ENCODE measurements at places on chromosomes 4 and X. TPM values are rescaled to one million over a fixed set of nuclear protein-coding genes. Genes with fewer than 3 reads are reported as not detected.

DNA sequence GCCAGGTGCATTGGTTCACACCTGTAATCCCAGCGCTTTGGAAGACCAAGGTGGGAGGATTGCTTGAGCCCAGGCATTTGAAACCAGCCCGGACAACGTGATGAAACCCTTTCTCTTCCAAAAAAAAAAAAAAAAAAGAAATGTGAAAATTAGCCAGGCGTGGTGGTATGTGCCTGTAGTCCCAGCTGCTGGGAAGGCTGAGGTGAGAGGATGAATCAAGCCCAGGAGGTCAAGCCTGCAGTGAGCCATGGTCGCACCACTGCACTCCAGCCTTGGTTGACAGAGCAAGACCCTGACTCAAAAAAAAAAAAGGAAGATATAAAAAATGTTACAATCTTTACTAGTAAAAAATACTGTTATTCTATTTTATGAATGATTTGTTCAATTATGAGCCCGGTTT is 5.9 kb downstream of the FAM199X start:
- no peak for DNase-seq

GRCh38 chr4:78396613-78397291 is 154.8 kb upstream of the ANXA3 start:
- DNase-seq, result no peak

DNA sequence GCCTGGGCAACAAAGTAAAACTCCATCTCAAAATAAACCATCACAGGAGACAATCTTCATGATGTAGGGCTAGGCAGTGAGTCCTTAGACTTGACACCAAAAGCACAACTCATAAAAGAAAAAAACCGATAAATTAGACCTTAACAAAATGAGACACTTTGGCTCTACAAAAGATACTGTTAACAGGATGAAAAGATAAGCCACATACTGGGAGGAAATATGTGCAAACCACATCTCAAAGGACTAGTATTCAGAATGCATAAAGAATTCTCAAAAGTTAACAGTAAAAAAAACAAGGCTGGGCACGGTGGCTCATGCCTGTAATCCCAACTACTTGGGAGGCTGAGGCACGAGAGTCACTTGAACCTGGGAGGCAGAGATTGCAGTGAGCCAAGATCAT is 13.2 kb downstream of the EFHC2 start:
- no peak for DNase-seq

- no peak for DNase-seq
These were observed 103.0 kb upstream of the ENPP6 start for GRCh38 chr4:184320631-184321030.

GRCh38 chr4:11710453-11711093 is 281.9 kb upstream of the HS3ST1 start:
- no peak for DNase-seq

DNA sequence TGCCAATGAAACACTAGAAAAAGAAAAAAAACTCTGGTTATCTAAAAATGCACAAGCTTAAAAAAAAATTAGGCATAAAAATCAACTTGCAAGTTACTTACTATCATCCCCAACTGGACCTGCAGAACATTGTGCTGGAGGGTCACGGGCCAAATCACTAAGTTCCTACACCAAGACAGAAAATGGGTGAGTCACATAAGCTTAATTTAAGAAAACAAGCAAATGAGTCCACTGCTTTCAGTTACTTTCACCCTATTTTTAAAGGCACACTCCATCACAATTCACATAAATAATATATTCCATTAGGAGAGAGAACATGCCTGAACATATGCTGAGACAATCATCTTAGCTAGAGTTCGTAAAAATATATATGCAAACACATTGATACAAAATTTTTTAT is 17.7 kb downstream of the UBE2D3 start:
- DNase-seq, result no peak

GRCh38 chr4:92791871-92792440 is 488.2 kb downstream of the GRID2 start:
- no peak for DNase-seq

DNA sequence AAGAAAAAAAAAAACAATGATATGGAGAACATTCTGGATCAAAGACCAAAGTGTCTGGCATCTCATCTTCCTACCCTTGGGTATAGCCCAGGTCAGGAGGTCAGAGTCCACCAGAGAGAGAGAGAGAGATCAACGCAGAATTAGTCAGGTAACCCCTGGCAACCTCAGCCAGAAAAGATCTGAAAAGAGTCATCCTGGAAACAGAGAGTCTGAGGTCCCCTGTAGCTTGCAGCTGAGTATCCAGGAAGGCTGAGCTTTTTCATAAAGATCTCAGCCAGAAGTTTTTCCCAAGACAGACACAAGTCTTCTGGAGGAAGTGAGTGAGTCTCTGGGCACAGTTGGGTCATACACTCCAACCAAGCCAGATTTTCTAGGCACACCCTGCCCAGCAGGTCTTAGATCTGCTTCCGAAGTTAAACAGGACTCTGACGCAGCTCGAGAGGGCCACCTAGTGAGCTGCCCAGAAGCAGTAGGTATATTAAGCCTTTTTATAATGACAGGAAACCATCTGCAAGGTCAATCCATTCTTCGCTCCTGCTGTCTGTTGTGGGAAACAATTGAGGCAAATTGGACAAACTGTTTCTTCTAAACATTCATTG is 35.7 kb downstream of the ACE2 start:
- peak; percentile 12 for DNase-seq

GRCh38 chr4:143273160-143273917 is 63.3 kb upstream of the GAB1 start:
- DNase-seq, result no peak

Gene ZFP42
- total RNA-seq, result not detected

Gene PRIMPOL
- total RNA-seq, result 20.2 TPM

Data from activated CD4-positive, alpha-beta T cell treated with anti-CD3 and anti-CD28 coated beads, Interleukin-2, amount 10 ng/mL, durations not matched to agents 7 days and 5 days (primary cell).